NCI-H2029 (cell line): ENCODE measurements at places on chromosomes 3 and 15.

- no peak for DNase-seq
These were observed 894 bp upstream of the TM4SF4 start for GRCh38 chr3:149473357-149474249.

- DNase-seq = no peak
These were observed 14.4 kb upstream of the ALDH1L1 start for GRCh38 chr3:126194713-126195305.

GRCh38 chr3:153099131-153099530, 62.9 kb upstream of the RAP2B start:
- DNase-seq = no peak

- no peak for DNase-seq
These were observed 26.4 kb upstream of the TNFAIP8L3 start for GRCh38 chr15:51121118-51121517.

DNA sequence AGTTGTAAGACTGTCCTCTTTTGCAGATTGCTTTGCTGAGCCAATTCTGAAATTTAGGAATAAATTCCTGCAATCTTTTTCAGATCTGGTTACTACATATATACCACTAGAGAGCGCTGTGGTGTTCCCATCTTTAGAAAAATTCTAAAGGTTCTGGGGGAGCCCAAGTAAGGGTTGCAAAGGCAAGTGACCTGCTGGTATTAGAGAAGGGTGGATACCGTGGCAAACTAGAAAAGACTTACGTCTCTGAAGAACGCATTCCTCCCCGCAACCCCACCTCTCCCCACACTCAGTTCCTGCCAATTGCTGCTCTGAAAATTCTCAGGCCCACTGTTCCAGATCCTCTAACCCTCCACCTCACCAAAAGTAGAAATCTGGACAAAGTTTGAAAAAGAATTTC, 48.5 kb downstream of the EFHB start:
- DNase-seq = peak; percentile 23

GRCh38 chr3:12663401-12663935, 449 bp downstream of the RAF1 start:
- peak; percentile 33 for DNase-seq

DNA sequence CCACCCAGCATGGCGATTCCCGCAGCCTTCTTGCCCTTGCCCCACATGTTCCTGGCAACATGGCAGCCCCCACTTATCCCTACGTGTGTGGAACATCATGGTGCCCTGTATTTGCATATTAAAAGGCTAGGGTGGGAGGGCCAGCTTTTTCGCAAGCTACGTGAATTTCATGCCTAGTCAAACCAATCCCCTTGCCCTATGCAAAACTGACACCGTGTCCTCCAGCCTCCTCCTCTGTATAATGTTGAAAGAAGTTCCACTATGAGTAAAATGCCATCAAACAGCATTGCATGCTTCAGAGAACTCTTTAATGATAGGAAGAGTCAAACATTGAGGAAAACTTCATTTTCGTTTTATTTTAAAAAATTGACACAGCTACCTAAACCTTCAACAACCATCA, 170.9 kb downstream of the IL1RAP start:
- no peak for DNase-seq

DNA sequence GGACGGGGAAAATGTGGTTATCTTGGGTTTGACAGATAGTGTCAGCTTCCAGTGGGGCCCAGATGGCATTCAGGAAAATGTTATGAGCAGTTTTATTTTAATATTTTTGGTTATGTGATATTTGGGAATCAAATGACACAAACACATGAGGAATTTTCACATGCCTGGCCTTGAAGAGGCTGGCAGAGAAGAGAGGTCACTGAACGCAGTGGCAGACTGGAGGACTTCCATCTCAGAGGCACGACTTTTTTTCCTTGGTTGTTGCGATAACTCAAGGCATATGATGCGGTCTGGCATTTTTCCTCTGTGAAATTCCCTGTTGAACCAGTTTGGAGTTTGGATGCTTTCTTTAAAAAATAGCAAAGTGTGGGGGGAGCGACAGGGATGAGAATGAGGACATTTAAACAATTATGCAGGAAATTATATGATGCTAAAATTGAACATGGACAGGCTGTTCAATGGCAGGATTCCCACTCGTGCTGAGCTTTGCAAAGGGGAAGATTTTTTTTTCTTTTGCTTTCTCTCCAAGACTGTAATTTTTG, 36.9 kb upstream of the ARPP21 start:
- no peak for DNase-seq

GRCh38 chr3:184598574-184598927, 37.0 kb downstream of the EPHB3 start:
- DNase-seq = no peak

DNA sequence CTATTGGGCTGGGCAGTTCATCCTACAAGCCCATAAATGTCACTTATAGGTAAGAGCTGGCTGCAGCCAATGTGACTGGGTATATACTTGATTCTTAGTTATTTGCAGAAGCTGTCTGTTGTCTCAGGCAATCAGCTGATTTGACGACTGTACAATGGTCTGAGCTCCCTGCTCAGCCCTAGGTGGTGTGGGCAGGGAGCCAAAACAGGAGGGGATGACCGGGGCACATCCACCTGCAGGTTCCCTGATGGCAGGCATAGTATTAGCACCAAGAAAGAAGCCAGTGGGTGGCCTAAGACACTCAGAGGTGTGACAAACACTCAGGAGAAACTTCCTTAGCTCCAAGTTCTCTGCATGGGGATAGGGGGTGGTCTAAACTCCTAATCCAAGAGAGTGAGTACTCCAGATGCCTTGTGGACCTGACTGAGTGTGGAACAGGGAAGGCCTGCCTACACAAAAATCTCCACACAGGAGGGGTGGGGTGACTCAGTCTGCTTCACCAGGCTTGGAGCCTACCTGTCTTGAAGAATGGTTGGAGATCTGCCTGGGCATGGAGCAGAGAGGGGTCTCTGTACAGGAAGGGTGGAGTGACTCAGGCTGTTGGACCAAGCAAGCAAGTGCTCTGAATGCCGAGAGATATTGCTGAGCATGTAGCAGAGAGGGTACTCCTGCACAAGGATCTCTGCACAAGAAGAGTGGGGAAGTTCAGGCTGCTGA, 690.4 kb upstream of the NAALADL2 start:
- peak; percentile 17 for DNase-seq
